Activated CD8-positive, alpha-beta memory T cell treated with anti-CD3 and anti-CD28 coated beads for 4 hours (primary cell): ENCODE measurements at places on chromosomes 5 and 9.

GRCh38 chr9:133696071-133696472 lies 42.1 kb downstream of the SARDH start:
- DNase-seq, result no peak

DNA sequence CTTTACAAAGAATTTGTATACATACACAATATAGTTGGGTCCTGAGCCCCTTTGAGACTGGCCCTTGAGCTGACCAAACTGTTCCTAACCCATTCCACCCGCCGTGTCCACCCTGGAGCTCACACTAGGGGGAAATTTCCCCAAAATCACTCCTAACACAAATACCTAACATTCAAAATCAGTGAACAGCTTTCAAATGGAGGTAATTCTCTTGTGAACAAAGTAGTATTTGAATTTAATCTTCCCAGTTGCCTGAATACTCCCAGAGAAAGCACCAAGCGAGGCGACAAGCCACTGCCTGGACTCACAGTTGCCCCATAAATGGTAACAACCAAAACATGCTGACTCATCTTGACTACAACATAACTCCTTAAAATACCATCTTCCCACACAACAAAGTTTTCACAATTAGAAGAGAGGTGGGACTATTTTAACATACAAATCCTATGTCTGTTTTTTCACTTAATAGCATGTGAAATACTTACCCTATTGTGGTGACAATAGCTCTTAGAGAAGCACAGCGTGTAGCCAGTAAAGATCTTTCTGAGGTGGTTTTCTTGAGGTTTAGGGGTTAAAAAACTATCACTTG lies 31.7 kb upstream of the SCAMP1 start:
- no peak for DNase-seq

- DNase-seq, result no peak
Measured at GRCh38 chr9:77731008-77731698, 83.0 kb upstream of the GNA14 start.

DNA sequence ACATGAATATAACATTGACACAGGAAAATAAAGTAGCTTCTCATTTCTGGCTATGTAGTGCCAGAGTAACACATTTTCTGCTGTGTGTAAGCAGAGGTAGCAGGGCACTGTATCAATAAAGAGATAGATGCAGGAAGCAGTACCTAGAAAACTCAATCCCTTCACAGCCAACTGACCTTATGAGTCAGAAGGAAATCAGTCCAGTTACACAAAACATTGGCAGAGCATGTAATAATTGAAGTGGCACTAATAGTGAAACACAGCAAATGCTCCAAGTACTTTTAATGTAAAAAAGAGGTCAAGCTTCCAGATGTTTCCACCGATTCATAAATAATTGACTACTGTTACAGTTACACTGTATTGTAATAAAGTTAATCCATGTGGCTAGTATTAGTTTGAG lies 706.6 kb downstream of the EFNA5 start:
- DNase-seq, result no peak

- no peak for DNase-seq
Measured at GRCh38 chr5:76870046-76870445, 20.2 kb downstream of the S100Z start.
